ENCODE measurements at places on chromosomes 6 and 20.

- no peak for DNase-seq
Observed at GRCh38 chr20:1450926-1451491, 15.6 kb downstream of the NSFL1C start.

DNA sequence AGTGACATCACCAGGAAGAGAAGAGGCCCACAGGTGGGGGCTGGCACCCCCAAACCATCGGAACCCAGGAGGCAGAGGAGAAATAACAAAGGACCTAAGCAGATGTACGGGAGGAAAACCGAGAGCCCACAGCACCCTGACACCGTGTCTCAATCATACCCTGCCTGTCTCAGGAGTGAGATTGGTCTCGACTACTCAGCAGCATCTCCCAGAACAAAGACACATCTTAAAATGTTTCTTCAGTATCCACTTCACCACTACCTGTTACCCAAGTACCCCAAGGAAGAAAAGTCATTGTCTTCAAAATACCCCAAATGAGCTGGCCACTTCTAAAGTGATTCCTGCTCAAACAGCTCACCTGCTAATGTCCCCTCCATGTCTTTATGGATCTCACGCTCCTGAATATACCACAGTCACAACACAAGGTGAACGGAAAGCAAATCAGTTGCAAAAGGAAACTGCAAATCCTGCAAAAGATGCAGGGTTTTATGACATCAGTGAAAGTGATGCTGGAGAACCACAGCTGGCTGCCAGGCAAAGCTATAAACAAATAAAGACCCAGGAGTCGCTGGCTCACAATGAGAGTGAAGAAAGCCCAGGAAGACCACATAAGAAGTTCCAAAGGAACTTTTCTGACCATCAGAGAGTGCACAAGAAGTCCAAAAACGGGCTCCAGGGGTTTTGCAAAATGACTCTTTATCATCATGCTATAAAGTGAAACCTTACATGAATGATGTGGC lies 44.1 kb downstream of the PREX1 start:
- no peak for DNase-seq

GRCh38 chr6:49713346-49713745 lies at the start of gene CRISP2:
Gene CRISP2, minus strand, starts transcription at chr6:49713543. Its CDS starts 4,347 bp downstream, at chr6:49709196.
- DNase-seq, result no peak

DNA sequence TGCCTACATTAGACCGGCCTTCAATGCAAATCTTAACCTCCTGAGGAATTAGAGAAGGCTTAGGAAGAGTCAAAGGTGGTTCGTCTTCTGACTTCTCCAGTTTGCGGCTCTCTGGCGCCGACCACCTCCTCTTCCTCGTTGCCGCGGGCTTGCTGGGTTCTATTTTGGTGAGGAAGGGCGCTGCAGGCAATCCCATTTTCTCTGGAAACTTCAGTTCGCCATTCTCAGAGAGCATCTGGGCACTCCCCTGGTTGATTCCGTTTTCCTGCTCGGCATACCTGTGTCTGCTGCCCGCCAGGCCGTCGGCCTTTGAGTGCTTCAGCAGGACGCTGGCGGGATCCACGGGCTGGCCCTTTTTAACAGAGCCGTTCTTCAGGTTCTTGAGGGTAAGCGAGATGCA lies 67.9 kb downstream of the GMPR start:
- no peak for DNase-seq

DNA sequence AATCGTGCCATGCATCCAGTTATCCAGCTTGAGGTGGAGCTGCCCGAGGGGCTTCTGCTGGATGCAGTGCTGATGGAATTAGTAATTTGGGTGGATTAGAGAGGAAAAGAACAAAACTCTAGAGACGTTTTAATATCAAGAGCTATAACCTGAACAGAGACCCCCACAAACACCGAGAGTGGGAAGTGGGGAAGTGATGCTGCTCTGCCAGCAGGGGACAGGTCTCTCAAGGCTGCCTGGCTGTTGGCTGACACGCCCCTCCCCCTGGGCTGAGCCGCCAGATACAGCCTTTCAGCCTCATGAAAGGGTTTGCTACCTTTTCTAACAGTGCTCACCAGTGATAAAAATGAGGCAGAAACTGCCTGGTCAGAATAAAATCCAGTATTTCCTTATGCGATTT lies 9.6 kb downstream of the LEMD2 start:
- DNase-seq, result no peak

GRCh38 chr6:169810066-169810989 lies 58.9 kb downstream of the ERMARD start:
- DNase-seq, result peak; percentile 96

- no peak for DNase-seq
Observed at GRCh38 chr6:44590471-44590870, 203.0 kb downstream of the CDC5L start.

GRCh38 chr6:32759669-32760068 lies 3.7 kb downstream of the HLA-DQB2 start:
- DNase-seq, result no peak

DNA sequence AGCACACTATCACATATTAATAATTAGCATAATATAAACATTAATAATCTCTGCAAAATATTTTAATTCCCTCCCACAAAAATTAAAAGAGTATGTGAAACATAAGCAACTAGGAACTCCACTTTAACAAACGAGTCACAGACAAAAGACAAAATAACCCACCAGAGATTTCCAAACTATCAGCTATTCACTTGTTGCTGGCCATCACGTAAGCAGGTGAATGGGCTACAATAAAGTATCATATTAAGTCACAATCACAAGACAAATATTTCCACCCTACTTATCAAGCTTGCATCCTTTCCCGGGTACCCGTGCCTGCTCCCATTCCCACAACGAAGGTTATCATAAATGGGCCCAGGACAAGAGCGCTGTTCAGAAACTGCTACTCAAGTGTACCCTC lies 2.5 kb downstream of the HDAC2 start:
- peak; percentile 2 for DNase-seq

DNA sequence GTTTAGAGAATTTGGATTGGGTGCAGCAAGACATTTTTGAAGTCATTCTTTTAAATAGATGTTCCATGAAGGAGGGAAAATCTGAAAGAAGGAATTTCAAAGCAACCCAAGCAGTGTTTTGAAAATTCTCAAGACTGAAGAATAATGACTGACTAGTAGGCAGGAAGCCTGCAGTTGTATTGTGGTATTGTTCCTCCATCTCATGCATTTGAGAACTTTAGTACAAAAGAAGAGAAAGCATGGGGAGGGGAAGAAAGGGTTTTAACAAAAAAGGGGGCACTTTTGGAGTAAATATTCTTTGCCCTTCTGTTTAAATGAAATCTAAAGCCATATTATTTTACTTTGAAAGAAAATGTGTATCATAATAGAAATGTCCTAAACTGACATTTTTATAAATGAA lies 6.6 kb downstream of the NCOA3 start:
- no peak for DNase-seq

DNA sequence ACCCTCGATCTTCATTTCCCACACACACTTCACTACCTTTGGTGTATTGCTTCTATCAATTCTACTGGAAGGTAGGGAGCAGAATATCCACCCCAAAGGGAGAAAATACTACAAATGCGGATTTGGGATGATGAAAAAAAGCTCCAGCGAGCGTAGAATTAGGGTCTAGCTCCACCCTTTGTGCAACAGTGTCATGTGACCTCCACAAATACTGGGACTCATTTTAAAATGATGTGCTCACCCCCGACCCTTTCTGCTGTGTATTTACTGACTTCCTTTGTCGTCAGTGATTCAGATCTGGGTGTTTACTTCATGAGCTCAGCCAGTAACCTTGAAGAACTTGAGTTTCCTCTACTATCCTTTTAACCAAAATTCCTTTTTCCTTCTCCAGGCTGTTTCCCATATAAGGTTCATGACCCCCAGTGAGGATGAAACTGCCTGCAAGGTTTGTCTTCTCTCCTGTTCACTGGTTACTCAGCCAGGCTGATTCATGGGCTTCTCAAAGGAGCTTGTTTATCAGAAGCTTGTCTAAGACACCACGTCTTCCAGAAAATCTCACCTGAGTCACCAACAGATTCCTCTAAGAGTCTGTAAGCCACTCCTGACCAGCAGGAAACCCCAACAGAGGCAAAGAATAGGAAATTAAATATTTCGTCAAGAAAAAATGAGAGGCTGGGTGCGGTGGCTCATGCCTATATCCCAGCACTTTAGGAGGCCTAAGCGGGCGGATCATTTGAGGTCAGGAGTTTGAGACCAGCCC lies 39.6 kb upstream of the PAX1 start:
- DNase-seq, result no peak

DNA sequence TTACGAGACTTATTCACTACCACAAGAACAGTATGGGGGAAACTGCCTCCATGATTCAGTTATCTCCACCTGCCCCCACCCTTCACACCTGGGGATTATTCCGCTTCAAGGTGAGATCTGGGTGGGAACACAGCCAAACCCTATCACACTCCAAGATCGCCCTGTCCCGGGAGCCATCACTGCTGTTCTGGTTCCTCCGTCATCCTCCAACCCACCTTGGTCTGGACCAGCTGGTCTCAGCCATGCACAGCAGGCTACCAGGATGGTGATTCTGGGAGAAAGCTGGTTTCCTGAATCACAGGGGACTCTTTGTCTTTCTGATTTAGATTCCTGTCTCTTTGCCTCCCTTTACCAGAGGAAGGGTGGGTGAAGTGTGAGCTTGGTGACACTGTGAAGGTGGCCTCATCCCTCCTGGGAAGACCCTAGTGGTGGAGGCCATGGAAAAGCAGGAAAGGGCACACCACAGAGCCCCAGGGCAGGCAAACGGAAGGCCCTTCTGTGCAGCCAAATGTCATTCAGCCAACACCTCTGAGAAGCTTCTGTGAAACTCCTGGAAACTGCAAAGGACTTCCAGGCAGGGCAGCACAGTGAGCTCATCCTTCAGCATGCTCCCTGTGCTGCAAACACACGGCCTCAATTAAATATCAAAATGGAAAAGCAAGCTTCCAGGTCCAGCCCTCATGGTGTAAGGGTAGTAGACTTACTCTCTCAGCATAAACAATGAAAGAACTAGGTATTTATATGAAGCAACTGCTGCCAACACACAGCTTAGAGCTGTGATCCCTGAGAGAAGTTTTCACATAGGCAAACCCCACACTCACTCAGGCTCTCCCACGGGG lies 169.8 kb downstream of the ANKRD60 start:
- no peak for DNase-seq

GRCh38 chr6:31113861-31114540 lies 599 bp upstream of the PSORS1C1 start:
- DNase-seq, result no peak

DNA sequence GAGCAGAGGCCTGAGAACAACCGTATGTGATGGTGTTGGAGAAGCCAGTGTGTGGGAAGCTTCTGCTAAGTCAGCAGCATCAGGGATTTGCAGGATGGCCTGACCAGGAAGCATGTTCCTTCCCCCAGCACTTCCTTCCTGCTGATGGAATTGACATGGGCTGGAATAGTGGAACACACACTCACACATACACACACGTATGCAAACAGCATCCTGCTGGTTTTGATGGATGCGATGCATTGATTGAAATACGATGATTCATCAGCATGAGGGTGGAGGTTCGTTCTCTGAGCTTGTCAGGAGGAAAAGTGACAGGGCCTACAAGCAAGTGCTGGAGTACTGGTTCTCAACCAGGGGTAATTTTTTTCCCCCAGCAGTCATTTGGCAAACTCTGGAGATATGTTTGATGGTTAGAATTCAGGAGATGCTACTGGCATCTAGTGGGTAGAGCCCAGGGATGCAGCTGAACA lies 229.1 kb downstream of the NFATC2 start:
- DNase-seq, result no peak

- no peak for DNase-seq
Observed at GRCh38 chr6:31399589-31400466, 3.6 kb upstream of the MICA start.

- DNase-seq, result no peak
Observed at GRCh38 chr6:38476141-38476540, 163.6 kb downstream of the BTBD9 start.

GRCh38 chr6:27495386-27496135 lies 22.7 kb upstream of the ZNF184 start:
- peak; percentile 20 for DNase-seq

DNA sequence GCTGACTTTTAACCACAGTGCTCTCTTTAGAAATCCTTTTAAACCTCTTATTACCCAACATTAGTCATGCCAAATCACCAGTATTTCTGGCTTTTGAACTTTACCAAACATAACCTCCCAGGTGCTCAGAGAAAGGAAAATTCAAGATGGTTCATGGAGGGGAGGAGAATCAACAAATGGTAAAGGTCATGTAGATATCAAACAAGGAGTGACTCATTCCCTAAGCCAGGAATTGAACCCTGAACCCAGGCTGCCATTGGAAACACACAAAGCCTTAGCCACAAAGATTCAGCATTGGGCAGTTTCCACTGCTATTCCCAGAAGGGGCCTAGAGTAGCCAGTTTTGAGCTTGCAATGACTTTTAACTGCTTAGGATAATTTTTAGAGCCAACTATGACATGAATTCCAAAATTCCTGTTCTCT lies 21.6 kb upstream of the ENTPD6 start:
- DNase-seq, result no peak

DNA sequence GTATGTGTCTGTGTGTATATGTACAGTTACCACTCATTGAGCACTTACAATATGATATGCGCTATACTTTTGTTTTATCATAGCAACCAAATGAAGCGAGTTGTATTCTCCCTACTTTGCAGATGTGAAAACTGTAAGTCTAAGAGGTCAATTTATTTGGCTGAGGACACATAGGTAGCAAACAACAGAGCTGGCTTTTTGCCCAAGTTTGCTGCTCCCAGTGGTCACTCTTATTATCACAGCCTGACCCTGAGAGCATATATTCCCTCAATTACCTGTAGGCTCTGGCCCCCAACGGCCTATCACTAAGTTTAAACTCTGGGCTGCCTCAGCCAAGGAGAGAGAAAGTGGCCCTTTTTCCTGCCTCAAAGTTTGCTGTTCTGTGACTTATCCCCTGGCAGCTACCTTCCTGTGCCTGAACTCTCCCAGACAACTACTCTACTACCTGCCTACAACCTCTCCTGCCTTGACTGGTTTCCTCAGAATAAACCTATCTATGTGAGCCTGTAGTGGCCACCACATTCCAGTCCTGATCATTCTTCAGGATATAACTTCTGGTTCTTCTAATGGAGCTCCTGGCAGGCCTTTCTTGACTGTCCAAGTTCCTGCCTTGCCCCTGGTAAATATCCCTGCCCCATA lies 221.8 kb downstream of the FRK start:
- no peak for DNase-seq

DNA sequence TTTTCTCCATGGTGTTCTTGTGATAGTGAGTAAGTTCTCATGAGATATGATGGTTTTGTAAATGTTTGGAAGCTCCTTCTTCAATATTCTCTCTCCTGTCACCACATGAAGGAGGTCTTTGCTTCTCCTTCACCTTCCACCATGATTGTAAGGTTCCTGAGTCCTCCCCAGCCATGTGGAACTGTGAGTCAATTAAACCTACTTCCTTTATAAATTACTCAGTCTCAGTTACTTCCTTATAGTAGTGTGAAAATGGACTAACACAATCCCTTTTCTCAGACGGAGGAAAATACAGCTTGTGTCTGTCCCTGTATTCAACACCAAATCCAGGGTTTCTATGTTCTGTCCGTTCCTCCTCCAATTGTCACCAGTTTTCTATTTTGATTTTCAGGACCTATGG lies 181.0 kb downstream of the ALDH8A1 start:
- no peak for DNase-seq

DNA sequence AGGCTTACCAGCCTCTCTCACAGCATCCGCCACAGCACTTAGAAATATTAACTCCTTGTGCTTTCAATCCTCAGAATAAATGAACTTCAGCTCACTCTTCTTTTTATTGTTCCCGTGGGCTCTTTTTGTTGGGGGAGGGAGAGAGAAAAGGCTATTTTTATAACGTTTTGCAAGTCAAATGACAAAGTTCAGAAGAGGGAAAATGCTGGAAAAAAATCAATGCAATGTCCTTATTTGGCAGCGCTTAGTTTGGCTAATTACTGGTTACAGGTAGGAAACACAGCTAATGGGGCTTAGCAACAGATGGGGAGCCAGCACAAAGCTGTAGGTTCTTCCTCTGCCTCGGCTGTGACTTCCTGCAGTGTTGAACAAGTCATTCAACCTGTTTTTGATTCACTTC lies 1067.0 kb upstream of the MAP3K7 start:
- peak; percentile 91 for DNase-seq

All from NCI-H146 (cell line).